ENCODE measurements at places on chromosomes 5 and 9. TPM values are rescaled to one million over a fixed set of nuclear protein-coding genes. Genes with fewer than 3 reads are reported as not detected.

- no peak for DNase-seq
Observed at GRCh38 chr5:7518947-7519560, 123.1 kb downstream of the ADCY2 start.

DNA sequence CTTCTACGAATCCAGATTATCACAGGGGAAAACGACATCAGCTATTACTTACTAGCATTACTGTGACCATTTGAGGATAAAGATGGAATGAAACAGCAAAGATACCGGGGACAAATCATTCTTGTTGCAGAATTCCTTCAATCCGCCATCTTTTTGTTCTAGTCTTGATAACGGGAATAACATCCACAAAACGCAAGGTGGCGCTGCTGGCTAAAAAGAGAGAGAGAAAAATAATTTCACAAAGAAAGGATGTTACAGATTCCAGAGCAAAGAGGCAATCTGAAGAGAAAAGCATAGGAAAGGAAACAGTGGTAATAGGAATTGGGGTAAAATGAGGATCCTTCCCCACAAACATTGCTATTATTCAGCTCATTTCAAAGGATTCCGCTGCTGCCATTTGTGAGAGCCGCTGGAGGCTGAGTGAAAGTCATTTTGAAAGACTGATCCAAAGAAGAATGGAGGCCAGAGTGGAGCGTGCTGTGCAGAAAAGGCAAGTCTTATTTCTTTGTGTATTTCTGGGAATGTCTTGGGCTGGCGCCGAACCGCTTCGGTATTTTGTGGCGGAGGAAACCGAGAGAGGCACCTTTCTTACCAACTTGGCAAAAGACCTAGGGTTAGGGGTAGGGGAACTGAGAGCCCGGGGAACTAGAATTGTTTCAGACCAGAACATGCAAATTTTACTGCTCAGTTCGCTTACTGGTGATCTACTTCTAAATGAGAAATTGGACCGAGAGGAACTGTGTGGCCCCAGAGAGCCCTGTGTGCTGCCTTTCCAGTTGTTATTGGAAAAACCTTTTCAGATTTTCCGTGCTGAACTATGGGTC is at the start of gene PCDHB7:
TSS of gene PCDHB7 (plus strand) at position 264 of the 824 bp plus-strand sequence. CDS start at position 456, 192 bp downstream.
- no peak for DNase-seq

DNA sequence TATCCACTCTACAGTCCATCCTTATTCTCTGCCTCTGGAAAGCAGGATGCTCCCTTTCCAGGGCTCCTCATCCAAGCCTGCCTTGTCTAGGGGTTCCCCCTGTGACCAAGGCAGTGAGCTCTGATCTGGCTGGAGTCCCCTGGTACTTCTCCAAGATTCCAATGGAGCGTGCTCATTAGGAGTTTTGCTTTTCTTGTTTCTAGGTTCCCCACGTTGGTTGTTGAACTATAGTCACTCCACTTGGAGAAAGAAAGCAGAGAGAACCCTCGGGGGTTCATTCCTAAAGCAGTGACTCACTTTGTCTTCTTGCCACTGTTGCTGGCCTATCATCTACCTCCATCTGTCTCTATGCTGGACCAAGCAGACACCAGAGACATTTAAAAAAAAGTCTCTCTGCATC is 192.6 kb downstream of the TLE4 start:
- no peak for DNase-seq

Gene AQP3
- total RNA-seq = 27.1 TPM

DNA sequence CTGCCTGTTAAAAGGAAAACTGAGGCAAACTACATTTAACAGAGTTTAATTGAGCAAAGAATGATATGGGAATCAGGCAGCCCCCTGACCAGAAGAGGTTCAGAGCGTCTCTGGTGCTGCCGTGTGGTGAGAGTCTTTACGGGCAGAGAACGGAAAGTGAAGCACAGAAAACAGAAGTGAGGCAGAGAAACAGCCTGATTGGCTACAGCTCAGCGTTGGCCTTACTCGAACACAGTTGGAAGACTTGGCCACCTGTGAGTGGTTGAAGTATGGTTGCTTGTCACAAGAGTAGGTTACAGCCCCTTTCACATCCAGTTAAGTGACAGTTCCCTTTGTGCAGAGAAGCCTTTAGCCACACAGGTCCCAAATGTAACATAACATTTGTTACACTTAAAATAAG is 16.9 kb upstream of the FBP1 start:
- no peak for DNase-seq

DNA sequence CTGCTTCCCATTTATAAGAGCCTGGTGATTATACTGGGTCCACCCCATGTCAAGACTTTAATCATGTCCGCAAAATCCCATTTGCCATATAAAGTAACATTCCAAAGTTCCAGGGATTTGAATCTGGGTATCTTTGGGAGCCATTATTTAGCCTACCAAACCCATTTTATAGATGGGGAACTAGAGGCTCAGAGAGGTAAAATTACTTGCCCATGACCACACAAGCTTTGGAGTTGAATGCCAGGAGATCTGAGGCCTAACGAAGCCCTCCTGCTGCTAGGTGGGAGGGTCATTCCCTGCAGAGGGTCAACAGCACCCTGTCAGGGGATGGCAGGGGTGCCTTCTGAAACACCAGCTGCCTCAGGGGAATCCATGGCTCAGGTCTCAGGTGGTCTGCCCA is 13.0 kb upstream of the AKNA start:
- no peak for DNase-seq

- DNase-seq = no peak
Observed at GRCh38 chr9:85108746-85109145, 439.2 kb downstream of the NTRK2 start.

Gene FOXD4L3
- not detected for total RNA-seq

DNA sequence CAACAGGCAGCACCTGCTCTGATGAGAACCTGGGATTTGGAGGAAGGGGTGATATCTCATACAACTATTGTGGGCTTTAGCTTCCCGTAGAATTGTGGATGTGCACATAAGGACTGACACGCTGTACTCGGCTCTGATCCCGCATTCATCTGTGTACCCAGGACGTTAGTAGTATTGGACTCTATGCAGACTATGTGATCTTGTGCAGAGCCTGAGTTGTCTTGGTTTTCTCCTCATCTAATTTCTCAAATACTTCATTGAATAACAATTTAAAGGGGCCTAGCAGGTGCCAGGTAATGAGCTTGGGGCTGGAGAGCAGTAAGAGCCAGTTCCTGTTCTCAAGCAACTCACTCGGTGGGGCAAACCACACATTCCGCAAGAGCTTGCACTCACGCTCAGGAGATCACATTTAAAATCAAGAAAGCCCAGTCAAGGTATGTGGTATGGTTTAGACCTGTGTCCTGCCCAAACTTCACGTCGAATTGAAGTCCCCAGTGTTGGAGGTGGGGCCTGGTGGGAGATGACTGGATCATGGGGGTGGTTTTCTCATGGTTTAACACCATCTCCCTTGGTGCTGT is 14.8 kb downstream of the C5orf15 start:
- no peak for DNase-seq

DNA sequence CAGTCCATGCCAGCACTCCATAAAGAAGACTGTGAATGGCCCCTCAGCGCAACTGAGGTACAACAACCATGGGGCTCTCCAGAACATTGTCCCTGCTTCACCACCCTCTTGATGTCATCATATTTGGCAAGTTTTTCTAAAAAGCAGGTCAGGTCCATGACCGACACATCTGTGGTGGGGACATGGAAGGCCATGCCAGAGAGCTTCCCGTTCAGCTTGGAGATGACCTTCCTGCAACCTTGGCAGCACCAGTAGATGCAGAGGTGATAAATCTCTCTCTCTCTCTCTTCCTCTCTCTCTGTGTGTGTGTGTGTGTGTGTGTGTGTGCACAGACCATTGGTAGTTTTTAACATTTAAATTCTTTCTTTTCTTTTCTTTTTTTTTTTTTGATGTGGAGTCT is 35.4 kb upstream of the AGXT2 start:
- DNase-seq = no peak

DNA sequence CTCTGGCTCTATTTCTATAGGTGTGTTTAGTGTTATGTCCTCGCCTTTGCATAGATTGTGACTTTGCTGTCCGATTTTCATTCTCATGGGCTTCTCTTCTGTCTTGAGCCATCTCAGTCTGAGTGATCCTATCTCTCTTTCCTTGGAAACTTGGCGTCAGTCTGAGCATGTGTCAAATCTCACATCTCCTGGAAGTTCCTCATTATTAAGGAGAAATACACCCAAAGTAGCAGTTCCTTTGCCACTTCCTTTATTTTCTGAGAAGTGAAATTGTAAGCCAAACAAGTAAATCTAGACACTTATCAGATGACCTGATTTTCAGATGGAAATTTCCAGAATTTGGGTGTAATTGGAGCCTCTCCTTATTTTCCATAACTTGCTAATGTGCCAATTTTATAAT is 126.9 kb upstream of the ANKH start:
- no peak for DNase-seq

Data from urinary bladder (tissue), 4 donors.